ENCODE measurements at places on chromosomes 7 and 10.

DNA sequence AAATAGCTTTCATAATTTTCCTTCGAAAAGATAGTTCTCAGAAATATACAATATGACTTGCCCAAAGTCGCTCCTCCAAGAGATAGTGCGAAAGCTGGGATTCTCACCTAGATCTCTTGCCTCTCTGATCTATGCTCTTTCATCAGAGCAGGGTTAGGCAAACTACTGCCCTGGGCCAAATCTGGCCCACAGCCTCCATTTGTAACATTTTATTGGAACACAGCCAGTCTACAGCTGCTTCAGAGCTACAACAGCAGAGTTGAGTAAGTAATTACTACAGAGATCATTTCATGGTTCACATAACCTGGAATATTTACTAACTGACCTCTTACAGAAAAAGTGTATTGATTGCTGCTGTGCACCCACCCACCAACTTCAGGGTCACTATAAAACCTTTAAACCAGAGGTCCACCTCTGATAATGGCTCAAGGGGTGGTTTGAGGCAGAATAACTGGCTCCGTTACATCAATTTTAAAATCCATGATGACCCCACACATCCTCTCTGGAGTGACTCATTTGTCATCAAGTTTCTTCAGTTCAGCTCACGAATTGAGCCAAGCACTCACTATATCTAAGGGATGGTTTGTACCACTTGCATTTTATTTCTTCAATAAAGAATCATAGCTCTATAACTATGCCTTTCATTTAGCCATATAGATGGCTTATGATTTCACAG is 1019.0 kb downstream of the XPNPEP1 start:
- DNase-seq = no peak

DNA sequence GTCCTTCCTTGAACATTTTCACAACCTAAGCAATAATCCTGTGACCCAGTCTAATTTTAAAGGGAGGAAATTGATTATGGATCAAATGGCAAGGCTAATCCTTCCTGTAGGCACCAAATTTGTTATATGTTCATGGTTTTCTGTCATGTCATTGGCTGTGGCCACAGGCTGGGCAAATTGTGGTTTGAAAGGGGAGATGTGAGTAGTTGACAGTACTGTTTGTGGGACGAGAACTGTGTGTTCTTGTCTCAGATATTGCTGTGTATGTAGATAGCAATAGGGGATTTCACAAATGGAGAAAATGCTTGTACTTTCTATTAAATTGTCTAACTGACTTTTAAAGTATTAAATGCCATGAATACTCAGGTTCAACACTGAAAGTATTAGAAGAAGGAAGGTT is 8.1 kb upstream of the PRKG1 start:
- no peak for DNase-seq

DNA sequence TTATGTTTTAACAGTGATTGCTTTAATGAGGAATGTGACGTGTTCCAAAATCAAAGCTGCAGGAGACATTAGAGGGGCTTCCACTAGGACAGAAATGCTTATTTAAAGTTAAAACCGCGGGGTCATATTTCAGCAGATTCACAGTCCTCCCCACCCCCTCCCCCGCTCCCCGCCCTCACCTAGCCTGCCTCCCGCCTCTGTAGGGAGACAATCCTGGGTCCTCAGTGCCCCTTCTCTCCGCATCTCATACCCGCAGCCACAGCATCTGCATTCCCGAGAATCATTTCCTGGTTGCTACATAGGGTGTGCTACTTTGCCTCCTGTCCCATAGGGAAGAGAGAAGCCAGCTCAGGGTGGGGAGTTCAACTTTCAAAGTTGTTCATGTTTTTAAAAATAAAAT is 3.1 kb upstream of the DRGX start:
- DNase-seq = no peak

- no peak for DNase-seq
These were observed 78.5 kb upstream of the LANCL2 start for GRCh38 chr7:55286666-55287065.

GRCh38 chr10:96765406-96766240 is 45.3 kb upstream of the PIK3AP1 start:
- no peak for DNase-seq

DNA sequence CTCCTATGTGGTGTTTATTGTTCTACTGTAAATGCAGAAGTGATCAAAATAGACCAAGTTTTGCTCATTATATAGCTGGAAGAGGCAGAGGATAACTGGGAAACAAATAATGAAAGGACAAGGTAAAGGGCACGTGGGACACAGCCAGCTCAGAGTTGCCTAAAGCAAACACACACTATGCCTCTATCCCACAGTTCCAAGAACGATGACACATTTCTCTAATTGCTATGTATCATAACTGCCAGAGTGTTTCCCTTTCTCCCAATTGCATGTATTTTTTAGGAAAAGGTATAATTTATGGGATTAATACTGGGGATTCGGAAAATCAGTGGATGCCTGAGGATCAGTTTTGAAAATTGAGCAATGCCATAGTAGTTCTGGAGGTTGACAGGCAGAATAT is 49.0 kb downstream of the CCDC71L start:
- DNase-seq = no peak

GRCh38 chr7:131148708-131149428 is 178.8 kb upstream of the MKLN1 start:
- DNase-seq = no peak

DNA sequence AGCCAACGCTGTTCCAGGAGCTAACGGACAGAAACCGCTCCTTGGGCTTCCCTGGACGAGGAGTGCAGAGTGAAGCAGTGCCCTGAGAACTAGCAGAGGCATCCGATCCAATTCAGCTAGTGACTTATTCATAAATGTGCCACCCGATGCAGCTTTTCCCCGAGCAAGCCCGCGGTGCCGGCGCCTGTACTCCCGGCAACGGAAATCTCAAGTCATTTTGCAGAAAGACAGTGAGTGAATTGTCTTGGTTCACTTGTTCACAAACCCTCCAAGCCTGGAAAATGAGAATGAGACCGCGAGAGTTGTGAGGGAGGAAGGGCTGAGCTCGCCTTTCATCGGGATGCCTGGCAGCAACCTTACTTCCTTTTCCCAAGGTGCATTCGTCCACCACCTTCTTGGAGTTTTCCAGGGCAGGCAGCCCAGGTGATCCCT is 87.5 kb downstream of the COBL start:
- DNase-seq = no peak

- no peak for DNase-seq
These were observed 21.4 kb upstream of the ZNF273 start for GRCh38 chr7:64881461-64882287.

DNA sequence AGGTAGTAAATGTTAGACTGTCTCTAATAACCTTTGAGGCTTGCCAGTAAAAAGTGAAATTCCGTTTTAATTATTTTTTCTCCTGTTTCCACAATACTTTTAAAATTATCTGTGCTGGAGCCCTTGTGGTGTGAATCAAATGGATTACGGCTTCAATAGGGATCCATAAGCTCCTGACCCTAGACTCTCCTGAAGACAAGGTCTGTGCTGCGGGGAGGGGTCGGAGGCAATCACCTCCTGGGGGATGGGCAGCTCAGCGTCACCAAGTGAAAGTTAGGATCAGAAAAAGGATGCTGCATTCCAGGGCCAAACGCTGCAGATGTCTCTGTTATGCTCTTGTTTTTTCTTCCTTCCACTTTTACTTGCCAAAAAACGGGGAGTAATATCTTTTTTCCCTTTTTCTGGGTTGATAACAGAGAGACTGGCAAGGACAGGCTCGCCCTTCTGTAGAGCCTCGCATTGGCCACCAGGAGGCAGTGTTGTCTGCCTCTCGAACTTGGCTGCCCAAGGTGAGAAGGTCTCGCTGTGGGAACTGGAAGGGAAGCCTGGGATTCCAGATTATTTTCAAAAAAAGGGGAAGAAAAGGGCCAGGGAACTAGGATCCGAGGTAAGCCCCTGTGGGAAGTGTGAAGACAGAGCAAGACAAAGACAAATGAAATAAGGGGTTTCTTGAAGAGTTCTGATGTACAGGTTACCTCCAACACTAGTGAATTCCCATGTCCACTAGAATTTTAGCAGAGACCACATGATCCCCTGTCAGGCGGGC is 621.9 kb downstream of the ACTR3B start:
- no peak for DNase-seq

DNA sequence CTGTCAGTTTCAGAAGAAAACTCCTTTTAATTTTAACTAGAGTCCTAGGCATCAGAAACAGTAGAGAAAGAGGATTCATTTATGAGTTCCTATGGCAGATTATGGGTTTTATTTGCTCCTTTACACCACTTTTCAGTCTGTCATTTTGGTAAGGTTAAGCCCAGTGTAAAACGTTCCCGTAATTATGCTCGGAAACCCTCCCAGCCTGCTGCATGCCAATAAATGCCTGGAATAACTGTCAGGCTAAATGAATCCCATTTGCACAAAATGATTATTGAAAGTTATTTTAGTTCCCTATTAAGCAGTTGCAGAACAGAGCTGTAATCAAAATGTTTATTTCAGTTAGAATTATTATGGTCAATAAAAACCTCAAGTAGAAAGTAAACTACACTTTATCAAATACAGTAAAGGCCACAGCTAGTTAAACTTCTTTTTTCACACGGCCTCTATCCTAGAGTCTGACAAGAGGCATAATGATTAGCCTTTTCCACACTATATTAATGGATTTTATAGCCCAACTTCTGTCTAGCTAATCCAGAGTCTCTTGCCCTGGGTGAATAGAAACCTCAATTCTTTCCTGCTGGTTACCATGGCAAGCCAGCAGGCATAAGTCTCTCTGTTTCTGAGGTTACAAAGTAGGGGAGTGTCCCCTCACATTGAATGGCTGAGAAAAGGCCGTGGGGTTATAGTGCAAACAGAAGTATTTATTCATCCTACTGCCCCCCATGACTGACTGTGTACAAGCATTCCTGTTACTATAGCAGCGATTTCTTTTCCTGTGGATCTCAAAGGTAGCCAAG is 80.8 kb upstream of the NPVF start:
- no peak for DNase-seq

GRCh38 chr10:61456095-61456789 is 3.1 kb upstream of the TMEM26 start:
- no peak for DNase-seq

GRCh38 chr10:131003455-131003854 is 308.1 kb downstream of the TCERG1L start:
- DNase-seq = no peak

DNA sequence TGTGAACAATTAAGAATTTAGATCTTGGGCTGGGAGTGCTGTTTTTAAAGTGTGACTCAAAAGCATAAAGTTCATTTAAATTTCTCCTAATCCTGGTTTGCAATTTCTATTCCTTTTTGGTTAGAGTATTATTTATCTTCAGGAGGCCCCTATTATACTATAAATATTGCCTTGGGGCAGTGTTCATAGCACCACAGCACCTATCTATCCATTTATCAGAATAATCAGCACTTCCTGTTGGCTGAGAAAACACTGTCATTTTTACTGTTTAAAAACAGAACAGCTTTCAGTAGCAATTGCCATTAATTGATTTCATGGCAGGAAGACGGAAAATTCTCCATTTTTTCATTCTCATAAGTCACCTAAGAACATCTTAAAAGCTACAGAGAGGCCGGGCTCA is 111.4 kb downstream of the KIAA1217 start:
- no peak for DNase-seq

- DNase-seq = no peak
These were observed 457.6 kb upstream of the LRRN3 start for GRCh38 chr7:110633313-110633712.

DNA sequence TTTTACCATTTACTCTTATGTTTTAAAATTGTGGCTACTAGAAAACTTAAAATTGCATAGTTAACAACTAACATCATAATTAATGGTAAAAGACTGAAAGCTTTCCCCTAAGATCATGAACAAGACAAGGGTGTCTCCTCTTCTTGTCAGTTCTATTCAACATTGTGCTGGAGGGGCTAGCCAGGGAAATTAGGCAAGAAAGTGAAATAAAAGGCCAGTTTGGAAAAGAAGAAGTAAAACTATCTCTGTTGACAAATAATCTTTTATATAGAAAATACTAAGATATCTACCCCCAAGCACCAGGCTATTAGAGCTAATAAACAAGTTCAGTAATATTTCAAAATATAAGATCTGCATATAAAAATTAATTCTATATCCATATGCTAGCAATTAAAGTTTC is 46.9 kb upstream of the MXI1 start:
- no peak for DNase-seq
